Colonic mucosa (tissue), 4 donors: ENCODE measurements at places on chromosomes 6 and 20. TPM values are rescaled to one million over a fixed set of nuclear protein-coding genes. Genes with fewer than 3 reads are reported as not detected.
A peak's percentile ranks its signal among the peaks of the same experiment; 100 is the strongest.

AVP gene
- not detected for total RNA-seq

HDAC2 gene
- total RNA-seq = 79.8 TPM

AGPAT4 gene
- total RNA-seq = 9.2 TPM

MAD2L1BP gene
- total RNA-seq = 47.7 TPM

ALDH8A1 gene
- 0.64 TPM for total RNA-seq

KIF6 gene
- total RNA-seq = 0.17 TPM

ARHGAP40 gene
- not detected for total RNA-seq

EFCAB8 gene
- 0.72 TPM for total RNA-seq

HTR1B gene
- total RNA-seq = 0.19 TPM

GRCh38 chr6:81929828-81930227 is 177.3 kb upstream of the TENT5A start:
- H3K4me3 ChIP-seq = no peak overlapping the region
- H3K4me1 ChIP-seq = no peaks in the 10 kb centered on the region
- H3K27me3 ChIP-seq = no peaks in the 10 kb centered on the region
- no peak overlapping the region for H3K27ac ChIP-seq

GRCh38 chr20:1896484-1897258 is 1.5 kb downstream of the SIRPA start:
- no peaks in the 10 kb centered on the region for H3K36me3 ChIP-seq
- DNase-seq = no peak
- no peaks in the 10 kb centered on the region for H3K4me1 ChIP-seq

GRCh38 chr6:2948228-2949025 is 22.9 kb downstream of the SERPINB6 start:
- H3K4me3 ChIP-seq = no peak overlapping the region
- peak; percentile 15 for DNase-seq
- H3K4me1 ChIP-seq = peaks cover 9% of the 10 kb centered on the region

DNA sequence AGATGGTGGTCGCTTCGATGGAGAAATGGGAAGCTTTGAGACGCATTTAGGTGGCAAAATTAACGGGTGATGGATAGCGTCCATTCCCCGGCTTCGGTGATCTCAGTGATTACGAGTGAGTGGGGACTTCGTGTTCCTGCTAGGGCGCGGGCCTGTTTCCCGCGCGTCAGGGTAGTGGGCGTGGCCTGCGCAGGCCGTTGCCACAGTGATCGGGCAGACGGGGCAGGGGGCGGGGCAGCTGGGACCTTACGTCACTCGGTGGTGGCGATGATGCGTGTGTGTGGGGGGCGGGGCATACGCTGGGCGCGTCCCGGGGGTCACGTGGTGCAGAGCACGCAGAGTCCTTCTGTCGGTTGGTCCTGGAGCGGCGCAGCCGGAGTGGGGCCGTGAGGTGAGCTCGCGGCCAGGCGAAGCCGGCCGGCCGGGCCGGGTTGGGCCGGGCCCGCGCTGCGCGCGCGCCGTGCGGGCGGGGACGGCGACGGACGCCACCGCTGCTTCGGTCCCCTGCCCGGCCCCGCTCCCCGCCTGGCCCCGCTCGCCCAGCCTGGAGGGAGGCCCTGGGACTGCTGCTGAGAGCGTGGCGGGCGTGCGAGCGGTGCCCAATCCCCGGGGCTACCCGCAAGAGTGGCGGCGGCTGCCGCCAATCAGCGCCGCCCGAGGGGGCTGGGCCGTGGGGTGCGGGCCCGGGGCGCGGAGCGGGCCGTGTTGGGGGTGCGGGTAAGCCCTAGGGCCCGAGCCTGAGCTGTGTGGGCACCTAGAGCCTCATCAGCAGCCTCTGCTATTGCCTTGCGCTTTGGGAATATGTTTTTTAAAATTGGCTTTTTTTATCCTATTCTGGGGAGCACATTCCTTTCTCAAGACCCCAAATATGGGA is at the start of gene PHF20:
Gene PHF20, plus strand, starts transcription at position 327 of the 874 bp plus-strand sequence. CDS start 29,508 bp downstream, outside the sequence.
- H3K27ac ChIP-seq = peak within 1 kb of the TSS; percentile 85
- H3K36me3 ChIP-seq = no peaks in the 10 kb centered on the region
- H3K4me1 ChIP-seq = peaks cover 12% of the 10 kb centered on the region
- DNase-seq = peak; percentile 100
- H3K27me3 ChIP-seq = no peaks in the 10 kb centered on the region

DNA sequence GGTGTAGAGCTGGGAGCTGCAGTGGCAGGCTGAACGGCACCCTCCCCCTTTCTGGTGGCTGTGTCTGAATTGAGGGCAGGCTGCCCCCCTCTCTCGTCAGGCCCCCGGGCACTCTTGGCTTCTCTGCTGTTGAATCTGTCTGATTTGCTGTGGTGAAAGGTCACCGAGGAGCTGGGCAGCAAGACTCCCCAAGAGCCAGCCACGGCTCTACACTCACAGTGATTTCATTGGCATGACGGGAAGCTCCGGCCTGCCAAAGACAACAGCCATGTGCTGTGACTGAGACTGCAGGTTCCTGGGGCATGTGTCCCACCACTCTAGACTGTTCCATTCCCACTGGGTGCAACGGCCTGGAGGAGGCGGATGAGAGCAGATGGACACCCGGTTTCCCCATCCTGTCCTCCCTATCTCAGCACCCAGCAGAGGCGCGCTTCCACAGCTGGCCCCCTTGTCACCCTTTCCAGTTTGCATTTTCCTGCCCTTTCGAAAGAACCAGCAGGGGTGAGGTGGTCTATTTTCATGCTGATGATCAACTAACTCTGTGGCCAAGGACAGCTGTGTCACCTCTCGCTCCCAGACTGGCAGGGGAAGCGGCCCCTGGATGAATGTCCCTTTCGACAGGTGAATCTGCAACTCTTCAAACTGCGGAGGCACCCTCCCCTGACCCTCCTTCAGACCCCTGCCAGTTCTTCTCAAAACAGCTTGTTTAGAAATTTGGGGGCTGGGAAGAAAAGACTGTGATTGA is 2.2 kb downstream of the APCDD1L start:
- H3K4me3 ChIP-seq = no peak overlapping the region
- no peak for DNase-seq
- H3K27me3 ChIP-seq = peaks cover 10% of the 10 kb centered on the region

GRCh38 chr6:34900321-34901031 is 11.4 kb downstream of the ANKS1A start:
- no peaks in the 10 kb centered on the region for H3K36me3 ChIP-seq
- no peaks in the 10 kb centered on the region for H3K27me3 ChIP-seq
- H3K4me3 ChIP-seq = no peak overlapping the region
- DNase-seq = no peak

- no peaks in the 10 kb centered on the region for H3K27me3 ChIP-seq
- DNase-seq = no peak
- H3K4me1 ChIP-seq = no peaks in the 10 kb centered on the region
- no peaks in the 10 kb centered on the region for H3K36me3 ChIP-seq
These were observed 52.8 kb upstream of the RIPOR2 start for GRCh38 chr6:24988562-24988961.

- no peaks in the 10 kb centered on the region for H3K27me3 ChIP-seq
- no peaks in the 10 kb centered on the region for H3K36me3 ChIP-seq
- DNase-seq = peak; percentile 40
These were observed 28.4 kb downstream of the PAQR8 start for GRCh38 chr6:52390361-52390727.

GRCh38 chr20:14055127-14055742 is 59.9 kb downstream of the MACROD2 start:
- no peaks in the 10 kb centered on the region for H3K36me3 ChIP-seq
- peak; percentile 52 for DNase-seq
- no peak overlapping the region for H3K4me3 ChIP-seq
- H3K27ac ChIP-seq = no peak overlapping the region
- H3K4me1 ChIP-seq = no peaks in the 10 kb centered on the region
- no peaks in the 10 kb centered on the region for H3K27me3 ChIP-seq

GRCh38 chr20:50071039-50071888 is 41.7 kb downstream of the UBE2V1 start:
- H3K27me3 ChIP-seq = no peaks in the 10 kb centered on the region
- H3K36me3 ChIP-seq = no peaks in the 10 kb centered on the region
- no peaks in the 10 kb centered on the region for H3K4me1 ChIP-seq
- peak; percentile 94 for DNase-seq
- peak overlapping the region; percentile 23 for H3K4me3 ChIP-seq

- no peak overlapping the region for H3K27ac ChIP-seq
- peaks cover 6% of the 10 kb centered on the region for H3K36me3 ChIP-seq
- H3K27me3 ChIP-seq = no peaks in the 10 kb centered on the region
- no peak for DNase-seq
- no peaks in the 10 kb centered on the region for H3K4me1 ChIP-seq
- H3K4me3 ChIP-seq = no peak overlapping the region
These were observed 112.6 kb downstream of the CDYL start for GRCh38 chr6:4888841-4889240.

GRCh38 chr20:35306931-35307517 is 14.8 kb upstream of the FAM83C start:
- peak; percentile 60 for DNase-seq
- peak overlapping the region; percentile 31 for H3K27ac ChIP-seq
- no peaks in the 10 kb centered on the region for H3K36me3 ChIP-seq
- H3K27me3 ChIP-seq = no peaks in the 10 kb centered on the region
- no peak overlapping the region for H3K4me3 ChIP-seq

- H3K36me3 ChIP-seq = no peaks in the 10 kb centered on the region
- no peaks in the 10 kb centered on the region for H3K27me3 ChIP-seq
- peaks cover 26% of the 10 kb centered on the region for H3K4me1 ChIP-seq
- DNase-seq = peak; percentile 89
- peak overlapping the region; percentile 48 for H3K27ac ChIP-seq
These were observed 30.4 kb downstream of the ZC3H12D start for GRCh38 chr6:149454346-149454848.

DNA sequence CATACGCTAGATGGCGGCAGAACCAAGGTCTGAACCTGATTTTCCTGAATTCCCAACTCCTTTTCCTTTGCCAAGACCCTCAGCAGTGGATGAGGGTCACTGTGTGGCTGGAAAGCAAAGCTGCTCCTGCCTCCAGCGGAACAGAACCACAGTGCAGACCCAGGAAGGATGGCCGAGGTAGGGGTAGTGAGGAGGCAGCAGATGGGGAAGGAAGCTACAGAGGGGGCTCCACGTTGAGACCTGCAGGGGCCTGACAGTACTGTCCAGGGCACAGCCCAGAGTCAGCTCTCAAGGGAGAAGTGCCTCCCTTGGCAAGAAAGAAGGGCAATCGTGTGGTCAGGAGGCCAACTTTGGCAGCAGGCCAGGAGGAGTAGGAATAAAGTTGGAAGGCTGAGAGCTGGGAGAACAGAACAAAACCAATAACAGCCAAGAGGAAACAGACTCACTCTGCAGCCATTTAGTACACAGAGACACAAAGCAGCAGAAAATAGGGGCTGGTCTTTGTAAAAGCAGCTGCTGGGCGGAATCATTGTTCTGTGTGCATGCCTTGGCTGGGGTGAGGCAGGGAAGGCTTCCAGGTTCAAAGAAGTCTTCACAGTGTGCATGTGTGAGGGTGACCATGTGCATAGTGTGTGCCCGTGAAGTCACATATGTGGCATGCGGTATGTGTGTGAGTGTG is 3.1 kb downstream of the GABRR2 start:
- peak; percentile 56 for DNase-seq
- no peaks in the 10 kb centered on the region for H3K36me3 ChIP-seq
- H3K4me3 ChIP-seq = no peak overlapping the region
- H3K27ac ChIP-seq = peak overlapping the region; percentile 32

DNA sequence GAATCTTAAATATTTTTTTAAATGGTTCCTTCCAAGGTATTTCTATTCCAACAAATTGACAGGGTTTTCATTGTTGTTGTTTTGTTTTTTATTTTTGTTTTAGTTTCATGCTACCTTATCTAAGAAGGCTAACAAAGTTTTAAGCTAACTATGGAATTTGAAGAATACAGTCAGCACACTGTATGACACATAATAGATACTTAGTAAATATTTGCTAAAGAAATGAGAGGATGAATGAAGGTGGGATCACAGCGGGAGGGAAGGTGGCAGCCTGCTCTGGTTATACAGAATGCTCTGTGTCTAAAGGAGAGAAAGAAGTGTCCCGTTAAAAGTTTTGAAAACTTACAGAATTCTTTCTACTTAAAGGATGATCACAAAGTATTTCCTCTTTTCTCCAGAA is 43.7 kb upstream of the DST start:
- no peak for DNase-seq
- peaks cover 3% of the 10 kb centered on the region for H3K4me1 ChIP-seq
- no peaks in the 10 kb centered on the region for H3K27me3 ChIP-seq
- no peak overlapping the region for H3K27ac ChIP-seq

DNA sequence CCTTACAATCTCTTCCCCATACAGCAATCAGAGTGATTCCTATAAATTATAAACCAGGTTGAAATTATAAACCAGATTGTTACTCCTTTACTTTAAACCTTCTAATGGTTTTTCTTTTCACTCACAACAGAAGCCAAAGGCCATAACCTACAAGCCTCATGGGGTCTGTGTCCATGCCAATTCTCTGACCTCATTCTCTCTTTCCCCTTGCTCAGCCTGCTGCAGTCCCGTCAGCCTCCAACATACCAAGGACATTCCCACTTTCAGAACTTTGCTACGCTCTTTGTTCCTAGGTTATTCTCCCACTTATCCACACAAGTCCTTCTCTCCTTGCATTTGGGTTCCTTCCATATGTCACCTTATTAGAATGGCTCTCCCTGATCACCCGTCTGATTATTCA is 277.9 kb upstream of the TCF21 start:
- no peaks in the 10 kb centered on the region for H3K36me3 ChIP-seq
- DNase-seq = no peak
- no peaks in the 10 kb centered on the region for H3K4me1 ChIP-seq

GRCh38 chr20:47887477-47888080 is 102.3 kb upstream of the SULF2 start:
- no peak overlapping the region for H3K4me3 ChIP-seq
- no peaks in the 10 kb centered on the region for H3K36me3 ChIP-seq
- no peaks in the 10 kb centered on the region for H3K4me1 ChIP-seq
- no peaks in the 10 kb centered on the region for H3K27me3 ChIP-seq

DNA sequence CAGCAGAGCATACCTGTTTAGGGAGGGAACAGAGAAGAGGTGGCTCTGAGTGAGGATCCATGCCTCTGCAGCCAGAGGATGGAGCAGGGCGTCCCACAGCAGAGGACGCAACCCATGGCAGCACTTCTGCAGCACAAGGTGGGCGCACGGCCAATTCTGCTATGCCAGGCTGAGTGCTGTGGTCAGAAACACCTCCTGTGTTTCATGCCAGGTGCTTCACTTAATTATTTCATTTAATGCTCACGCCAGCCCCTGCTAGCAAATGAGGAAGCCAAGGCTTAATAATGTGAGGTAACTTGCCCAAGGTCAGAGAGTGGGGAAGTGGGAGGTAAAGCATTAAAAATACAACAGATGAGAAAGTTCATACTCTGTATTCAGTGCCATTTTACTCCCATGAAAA is 68.5 kb upstream of the PTGIS start:
- H3K27me3 ChIP-seq = no peaks in the 10 kb centered on the region
- DNase-seq = no peak
- no peak overlapping the region for H3K4me3 ChIP-seq
- H3K27ac ChIP-seq = no peak overlapping the region
- peaks cover 8% of the 10 kb centered on the region for H3K36me3 ChIP-seq
